ENCODE measurements at places on chromosomes 16 and 17.
A peak's percentile ranks its signal among the peaks of the same experiment; 100 is the strongest.

- DNase-seq, result no peak
These were observed 16.8 kb upstream of the SLC38A10 start for GRCh38 chr17:81311946-81312345.

- no peak for DNase-seq
These were observed 700 bp downstream of the UBN1 start for GRCh38 chr16:4847774-4848587.

GRCh38 chr17:40095944-40096791, 4.2 kb downstream of the NR1D1 start:
- no peak for DNase-seq

GRCh38 chr17:59620064-59620359, 317 bp downstream of the CLTC start:
- DNase-seq, result no peak

DNA sequence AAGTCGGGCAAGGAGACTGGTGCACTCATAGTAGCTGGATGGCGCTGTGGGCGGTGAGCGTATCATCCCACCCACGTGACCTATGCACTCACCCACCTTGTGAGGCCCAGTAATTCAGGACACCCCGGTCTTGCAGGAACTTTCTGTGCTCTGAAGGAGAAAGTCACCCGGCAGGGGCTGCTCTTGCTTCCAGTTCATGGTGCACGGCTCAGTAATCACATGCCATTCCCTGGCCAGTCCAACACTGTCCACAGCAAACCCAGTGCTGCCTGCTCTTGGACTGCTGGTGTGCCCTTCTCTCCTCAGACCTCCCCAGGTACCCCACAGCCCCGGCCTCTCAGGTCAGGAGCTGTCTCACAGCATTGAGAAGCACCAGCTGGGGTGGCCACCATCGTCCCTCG, 16.4 kb upstream of the RHBDF2 start:
- DNase-seq, result no peak

DNA sequence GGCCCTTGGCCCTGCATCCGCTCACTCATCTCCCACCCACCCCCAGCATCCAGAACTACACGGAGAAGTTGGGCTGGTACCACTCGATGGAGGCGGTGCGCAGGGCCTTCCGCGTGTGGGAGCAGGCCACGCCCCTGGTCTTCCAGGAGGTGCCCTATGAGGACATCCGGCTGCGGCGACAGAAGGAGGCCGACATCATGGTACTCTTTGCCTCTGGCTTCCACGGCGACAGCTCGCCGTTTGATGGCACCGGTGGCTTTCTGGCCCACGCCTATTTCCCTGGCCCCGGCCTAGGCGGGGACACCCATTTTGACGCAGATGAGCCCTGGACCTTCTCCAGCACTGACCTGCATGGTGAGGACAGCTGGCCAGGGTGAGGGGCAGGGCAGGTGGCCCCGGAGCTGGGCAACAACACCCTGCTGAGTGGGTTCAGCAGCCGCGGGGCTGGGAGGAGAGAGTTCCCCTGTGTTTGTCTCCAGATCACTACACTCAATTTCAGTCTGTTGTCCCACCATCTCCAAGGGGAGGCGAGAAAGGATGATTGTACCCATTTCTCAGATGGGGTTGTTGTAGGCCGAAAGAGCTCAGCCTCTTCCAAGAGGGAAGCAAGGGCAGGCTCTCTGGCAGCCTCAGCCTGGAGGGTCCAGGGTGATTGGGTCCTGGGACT, 14.4 kb downstream of the MMP15 start:
- no peak for DNase-seq

- DNase-seq, result no peak
These were observed 565 bp downstream of the WDR45B start for GRCh38 chr17:82647593-82648164.

GRCh38 chr17:82913304-82914043, 73.7 kb upstream of the ZNF750 start:
- DNase-seq, result no peak

GRCh38 chr17:65370669-65371131, 190.7 kb downstream of the AXIN2 start:
- DNase-seq, result no peak

DNA sequence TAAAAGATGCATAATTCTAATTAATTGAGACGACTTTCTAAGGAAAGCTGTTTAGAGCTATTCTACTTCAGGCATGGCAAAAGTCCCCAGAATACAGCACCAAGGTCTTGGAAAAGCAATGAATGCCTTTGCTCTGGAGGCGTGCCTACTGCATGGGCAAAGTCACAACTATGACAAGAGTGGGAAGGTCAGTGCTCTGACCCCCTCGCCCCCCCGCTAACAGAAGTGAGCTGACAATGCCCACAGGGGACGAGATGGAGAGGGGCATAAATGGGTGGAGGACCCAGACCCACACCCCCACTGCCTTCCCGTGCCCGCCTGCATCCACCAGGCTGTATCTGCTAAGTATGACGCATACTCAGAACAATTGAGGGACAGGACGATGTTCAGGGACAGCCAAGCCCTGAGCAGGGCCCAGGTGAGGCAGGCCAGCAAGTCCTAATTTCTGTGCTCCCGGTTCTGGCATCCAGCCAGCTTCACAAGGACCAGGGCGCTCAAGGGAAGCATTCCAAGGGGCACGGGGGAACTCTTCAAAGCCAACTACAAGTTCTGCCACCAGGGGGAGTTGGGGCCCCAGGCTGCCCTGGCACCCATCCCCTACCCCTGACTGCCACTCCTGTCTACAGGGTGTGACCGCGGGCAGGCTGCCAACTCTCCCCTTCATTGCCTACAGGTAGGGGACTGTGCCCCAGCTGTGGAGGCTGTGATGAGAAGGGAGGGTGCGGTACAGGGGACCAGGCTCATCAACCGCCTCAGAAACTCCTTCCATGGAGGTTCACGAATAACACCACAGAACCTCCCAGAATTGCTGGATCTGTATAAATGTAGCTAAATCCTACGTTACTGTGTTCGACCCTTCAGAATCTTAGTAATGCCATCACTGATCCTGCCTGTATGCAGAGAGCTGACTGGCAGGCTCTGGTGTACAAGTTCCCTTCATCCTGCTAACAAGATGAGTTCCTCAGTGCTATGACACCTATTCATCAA, 20.8 kb downstream of the NPRL3 start:
- DNase-seq, result peak; percentile 19

DNA sequence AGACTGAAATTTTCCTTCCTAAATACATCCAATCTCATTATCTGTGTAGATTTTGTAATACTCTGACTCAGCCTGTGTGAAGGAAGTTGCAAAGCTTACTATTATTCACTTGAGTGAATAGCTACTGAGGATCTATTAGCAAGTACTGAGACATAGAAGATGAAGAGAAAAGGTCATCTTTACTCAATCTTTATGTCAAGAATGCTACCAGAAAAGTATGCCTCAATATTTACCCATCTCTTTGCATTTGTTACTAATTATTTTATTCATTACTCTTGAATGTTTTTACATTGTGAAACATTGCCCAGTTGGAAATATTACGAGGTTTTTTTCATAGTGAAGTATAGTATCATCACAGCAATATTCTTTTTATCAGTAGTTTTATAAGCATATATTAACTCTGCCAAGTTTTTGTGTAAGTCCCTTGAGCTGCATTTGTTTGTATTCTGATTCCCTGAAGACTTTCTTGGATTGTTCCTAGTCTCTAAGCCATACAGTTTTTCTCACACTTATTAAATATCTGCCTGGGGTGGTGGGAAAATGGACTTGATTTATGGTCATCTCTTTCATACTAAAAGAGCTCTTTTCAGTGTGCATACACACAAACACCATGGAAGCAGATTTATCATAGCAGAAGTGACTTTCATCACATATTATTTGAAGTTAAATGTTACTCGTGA, 110.4 kb downstream of the MRTFB start:
- DNase-seq, result no peak

DNA sequence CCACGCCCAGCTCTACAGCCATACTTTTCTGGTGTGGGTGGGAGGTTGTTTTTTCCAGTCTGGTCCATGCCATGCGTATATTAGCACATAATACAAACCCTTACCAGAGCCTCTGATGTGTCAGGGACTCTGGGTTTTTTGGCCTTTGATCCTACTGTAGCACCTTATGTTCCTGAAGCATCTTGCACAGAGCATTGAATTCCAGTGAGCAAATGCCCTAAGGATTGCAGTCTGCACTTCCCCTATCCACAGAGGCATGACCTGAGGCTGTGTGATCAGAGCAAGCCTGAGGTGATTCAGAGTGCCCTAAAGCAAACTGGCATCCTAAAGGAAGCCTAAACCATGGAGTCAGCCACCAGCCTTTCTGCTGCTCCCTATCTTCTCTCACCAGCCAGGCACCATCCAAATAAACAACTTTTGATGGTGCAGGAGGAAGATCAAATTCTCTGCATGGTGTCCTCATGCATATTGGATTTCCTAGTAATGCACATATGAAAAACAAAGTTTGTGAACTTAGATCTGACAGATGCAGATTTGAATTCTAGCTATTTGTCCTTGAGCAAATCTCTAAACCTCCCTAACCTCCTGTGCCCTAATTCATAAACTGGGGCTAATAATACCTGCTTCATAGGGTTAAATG, 41.2 kb upstream of the HAS3 start:
- DNase-seq, result no peak

- DNase-seq, result no peak
These were observed 177.2 kb downstream of the FOXL1 start for GRCh38 chr16:86755571-86756006.

GRCh38 chr16:58026705-58027160, 1.2 kb downstream of the MMP15 start:
- DNase-seq, result no peak

DNA sequence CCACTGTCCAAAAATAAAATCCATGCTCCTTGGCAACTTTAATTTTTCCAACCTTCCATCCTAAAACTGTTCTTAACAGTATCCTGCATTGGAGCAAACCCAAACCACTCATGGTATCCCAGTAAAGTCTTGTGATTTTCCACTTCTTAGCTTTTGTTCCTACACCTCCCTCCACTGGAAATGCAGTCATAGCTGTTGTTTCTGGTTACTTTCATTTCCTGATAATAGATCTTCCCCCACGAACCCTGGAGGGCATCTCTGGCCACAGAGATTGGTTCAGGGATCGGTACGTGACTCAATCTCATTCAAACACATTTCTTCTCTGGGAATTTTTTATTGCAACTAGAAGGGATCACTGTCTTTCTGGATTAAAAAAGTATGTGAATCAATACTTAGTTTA, 276.0 kb downstream of the GRIN2A start:
- no peak for DNase-seq

All from NCI-H2081 treated with DMSO at 0.1 percent for 48 hours (cell line).